ENCODE measurements at places on chromosomes 11 and 22.

- DNase-seq = no peak
These were observed 101.0 kb upstream of the AKIP1 start for GRCh38 chr11:8809939-8810539.

- DNase-seq = no peak
These were observed 23.9 kb upstream of the TMPRSS13 start for GRCh38 chr11:117953024-117953671.

GRCh38 chr11:65186701-65187100 is 5.0 kb downstream of the CAPN1 start:
- DNase-seq = no peak

DNA sequence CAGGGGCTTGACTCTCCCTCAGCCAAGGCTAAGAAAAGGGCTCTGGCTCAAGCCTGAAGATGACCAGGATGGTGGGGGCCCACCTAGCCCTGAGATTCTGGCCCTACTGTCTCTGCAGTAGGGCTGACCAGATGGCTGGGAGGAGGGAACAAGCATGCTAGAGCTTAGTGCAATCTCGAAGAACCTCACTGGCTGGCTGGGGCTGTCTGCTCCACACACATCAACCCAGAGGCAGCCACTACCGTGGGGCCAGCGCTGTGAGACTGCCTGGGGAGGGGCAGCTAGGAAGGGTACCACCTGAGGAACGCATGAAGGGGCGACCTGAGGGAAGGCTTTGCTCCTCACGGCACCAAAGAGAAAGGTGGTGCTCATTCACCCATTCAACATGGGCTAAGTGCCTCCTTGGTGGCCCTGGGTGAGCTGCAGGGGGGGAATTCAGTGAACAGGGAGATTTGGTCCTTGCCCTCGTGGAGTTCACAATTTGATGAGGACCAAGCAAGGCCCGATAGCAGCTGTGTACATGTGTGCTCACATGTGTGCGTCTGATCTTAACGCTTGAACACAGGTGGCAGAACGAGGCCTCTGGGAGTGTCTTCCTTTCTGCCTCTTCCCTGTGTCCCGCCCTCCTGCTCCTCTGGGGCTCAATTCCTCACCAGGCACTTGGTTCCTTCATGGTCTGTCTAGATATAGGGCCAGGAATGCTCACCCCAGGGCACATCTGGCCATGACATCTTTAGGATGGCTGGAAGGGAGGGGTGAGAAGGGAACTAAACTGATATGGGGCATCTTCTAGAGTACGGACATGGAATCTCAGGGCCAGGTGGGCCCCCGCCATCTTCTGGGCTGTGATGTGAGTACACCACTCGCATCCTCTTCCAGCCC is 102.3 kb upstream of the PITPNB start:
- DNase-seq = no peak

DNA sequence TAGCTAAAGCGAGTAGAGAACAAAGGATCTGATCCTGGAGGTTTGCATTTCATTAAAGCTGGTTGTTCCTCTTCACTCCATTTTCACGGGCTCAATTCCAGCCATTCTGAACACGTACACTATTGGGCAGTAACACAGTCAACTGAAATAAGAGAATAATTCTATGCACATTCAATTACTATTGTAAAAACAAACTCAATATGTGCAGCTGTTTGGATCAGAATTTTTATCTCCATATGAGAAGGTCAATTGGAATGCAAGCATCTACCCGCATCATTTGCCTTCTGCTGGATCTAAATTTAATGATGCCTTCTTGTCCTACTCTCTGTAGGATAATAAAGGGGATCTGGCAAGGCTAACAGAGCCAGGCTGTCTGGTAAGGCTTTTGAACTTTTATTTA is 562.8 kb upstream of the CCDC179 start:
- no peak for DNase-seq

DNA sequence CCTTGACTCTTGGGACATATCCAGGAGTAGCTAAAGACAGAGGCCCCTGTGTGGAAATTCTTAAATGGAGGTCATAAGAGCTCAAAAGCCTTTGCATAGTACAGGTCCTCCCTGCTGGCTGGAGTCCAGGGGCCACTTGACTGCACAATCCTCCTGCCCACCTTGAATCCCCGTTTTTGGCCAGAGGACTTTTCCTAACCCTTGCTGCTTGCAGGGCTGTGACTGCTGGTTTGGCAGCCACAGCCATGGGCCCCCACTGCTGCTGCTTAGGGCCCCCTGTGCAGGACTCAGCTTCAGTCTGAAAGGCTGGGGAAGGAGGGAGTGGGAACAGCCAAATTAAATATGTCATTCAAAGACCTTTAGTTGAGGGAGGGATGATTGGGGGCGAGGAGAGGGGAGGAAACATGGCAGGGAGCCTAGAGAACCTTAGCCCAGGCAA is 33.4 kb downstream of the ARHGAP1 start:
- DNase-seq = no peak

GRCh38 chr11:112886434-112887370 is 74.5 kb upstream of the NCAM1 start:
- no peak for DNase-seq

- no peak for DNase-seq
These were observed 18.9 kb upstream of the PPP6R3 start for GRCh38 chr11:68441466-68442230.

- no peak for DNase-seq
These were observed 54.8 kb downstream of the SCUBE1 start for GRCh38 chr22:43288378-43288777.

- no peak for DNase-seq
These were observed 81.1 kb upstream of the WNT7B start for GRCh38 chr22:46058091-46058420.

DNA sequence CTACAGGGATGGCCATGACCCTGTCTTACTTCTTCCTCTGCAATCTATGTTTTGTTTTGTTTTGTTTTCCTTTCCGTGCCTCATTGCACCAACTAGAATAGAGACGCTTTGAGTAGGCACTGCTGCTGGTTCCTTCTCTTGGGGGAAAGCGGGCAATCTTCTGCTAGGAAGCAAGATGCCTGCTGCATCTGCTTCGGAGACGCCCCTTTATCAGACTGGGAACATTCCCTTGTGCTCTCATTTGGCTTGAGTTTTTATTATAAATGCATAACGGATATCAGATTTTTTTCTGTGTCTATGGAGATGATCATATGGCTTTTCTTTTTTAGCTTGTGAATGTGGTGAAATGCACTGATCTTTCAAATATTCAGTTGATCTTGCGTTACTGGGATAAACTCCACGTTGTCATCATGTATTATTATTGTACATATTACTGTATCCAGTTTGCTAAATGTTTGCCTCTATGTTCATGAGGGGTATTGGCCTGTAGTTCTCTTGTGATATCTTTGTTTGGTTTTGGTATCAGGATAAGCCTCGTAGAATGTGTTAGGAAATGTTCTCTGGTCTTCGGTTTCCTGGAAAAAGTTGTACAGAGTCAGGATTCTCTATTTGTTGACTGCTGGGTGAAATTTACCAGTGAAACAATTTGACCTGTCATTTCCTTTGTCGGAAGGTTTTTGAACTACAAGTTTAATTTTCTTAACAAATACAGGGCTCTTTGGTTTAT is 23.4 kb upstream of the KRTAP5-6 start:
- no peak for DNase-seq

GRCh38 chr22:33659448-33659847 is 260.8 kb downstream of the LARGE1 start:
- no peak for DNase-seq
